ENCODE measurements at places on chromosomes 2 and 18.

- no peak for DNase-seq
These were observed 1.9 kb upstream of the ANKRD39 start for GRCh38 chr2:96859681-96860064.

DNA sequence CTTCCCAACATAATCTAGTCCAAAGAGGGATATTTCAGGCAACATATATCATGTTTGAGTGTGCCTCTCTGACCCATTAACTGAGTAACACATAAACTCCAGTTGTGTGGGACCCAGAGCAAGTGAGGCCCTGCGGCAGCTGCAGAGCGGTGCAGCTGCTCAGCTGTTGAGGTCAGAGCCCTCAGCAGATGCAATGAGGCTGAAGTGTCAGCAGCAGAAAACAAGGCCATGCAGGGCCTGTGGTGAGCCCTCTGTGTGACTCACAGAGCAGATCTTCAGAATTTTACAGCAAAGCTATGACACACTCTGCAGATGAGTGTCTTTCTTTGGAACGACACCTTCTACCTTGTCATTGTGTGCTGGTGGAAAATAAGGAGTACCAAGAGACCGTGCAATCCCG lies 168.5 kb downstream of the CBLN2 start:
- no peak for DNase-seq

DNA sequence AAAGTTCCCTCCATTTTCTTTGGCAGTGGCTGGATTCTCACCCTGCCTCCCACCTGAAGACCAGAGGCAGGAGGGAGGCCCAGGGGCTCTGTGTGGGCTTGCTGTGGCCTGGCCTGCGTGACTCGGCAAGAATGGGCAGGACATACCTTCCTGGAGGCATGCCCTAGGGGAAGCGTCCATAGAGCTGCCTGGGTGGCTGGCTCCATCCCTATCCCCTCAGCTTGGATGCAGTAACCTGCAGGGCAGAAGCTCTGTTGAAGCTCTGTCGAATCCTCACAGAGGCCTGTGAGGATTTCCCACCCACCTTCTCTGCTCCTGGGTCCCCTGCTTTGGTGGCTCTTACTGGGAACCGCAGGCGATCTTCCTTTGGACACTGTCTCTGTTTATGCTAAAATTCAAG lies 1.3 kb upstream of the PRSS56 start:
- DNase-seq, result no peak

- peak; percentile 38 for DNase-seq
These were observed 76.4 kb upstream of the ZEB2 start for GRCh38 chr2:144596073-144596871.

- DNase-seq, result no peak
These were observed 6.2 kb downstream of the PXDN start for GRCh38 chr2:1738163-1738562.

- DNase-seq, result no peak
These were observed 234.3 kb downstream of the LRATD1 start for GRCh38 chr2:14866736-14867352.

- DNase-seq, result no peak
These were observed 153.6 kb upstream of the ARHGAP28 start for GRCh38 chr18:6575908-6576307.

DNA sequence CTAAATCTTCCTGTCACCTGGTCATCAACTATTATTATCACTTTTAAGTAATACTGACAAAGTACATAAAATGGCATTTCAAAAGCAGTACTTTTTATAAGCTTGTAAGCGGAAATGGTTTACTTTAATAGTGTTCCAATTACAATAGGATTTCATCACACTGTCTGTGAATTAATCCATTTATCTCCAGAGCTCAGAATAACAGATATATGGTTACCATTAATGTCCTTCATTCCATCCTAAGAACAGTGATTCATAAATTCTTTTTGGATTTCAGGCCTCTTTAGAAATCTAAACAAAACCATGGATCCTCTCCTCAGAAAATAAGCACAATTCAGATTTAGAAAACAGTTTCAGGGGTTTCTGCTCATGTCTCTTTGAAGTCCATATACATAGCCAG lies 68.4 kb downstream of the PID1 start:
- no peak for DNase-seq

DNA sequence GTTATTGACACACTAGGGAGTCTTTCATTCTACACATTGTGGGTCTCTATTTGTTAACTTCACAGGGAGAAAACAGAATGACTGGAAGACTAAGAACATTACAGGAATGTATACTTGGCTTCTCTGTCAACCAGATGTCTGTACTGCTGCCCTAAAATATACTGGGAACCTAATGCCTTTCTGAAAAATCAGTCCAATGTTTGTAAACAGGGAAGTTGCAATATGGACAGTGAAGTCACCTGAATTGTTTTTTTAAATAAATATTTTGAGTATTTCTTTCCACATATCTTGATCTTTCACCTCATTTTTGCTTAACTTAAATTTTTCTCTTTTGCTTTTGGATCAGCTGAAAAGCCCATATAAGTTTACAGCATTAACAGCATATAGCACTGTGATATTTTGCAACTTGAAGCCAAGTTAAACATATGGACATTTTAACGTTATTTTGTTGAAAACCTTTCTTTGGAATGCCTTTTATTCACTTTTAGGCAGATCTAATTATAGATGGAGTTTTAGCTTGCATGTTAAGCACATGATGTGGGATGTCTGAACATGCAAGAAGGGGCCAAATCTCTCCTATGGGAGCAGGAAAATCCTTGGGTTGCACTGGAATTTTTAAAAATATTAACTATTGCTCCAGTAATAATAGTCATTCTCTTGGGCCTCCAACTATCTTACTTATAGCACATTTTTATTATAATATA lies 137.7 kb upstream of the TWIST2 start:
- DNase-seq, result peak; percentile 38

GRCh38 chr2:60602388-60602787 lies 48.9 kb upstream of the BCL11A start:
- DNase-seq, result no peak

DNA sequence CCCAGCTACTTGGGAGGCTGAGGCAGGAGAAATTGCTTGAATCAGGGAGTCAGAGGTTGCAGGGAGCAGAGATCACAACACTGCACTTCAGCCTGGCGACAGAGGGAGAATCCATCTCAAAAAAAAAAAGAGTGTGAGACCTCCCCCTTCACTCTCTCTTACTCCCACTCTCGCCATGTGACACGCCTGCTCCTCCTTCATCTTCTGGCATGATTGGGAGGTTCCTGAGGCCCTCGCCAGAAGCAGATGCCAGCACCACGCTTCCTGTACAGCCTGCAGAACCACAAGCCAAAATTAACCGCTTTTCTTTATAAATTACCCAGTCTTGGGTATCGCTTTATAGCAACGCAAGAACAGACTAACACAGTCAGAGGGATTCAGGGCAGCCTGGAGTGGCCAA lies 66.3 kb upstream of the CREB1 start:
- DNase-seq, result peak; percentile 77

- no peak for DNase-seq
These were observed 142.7 kb upstream of the GCFC2 start for GRCh38 chr2:75853436-75853835.

DNA sequence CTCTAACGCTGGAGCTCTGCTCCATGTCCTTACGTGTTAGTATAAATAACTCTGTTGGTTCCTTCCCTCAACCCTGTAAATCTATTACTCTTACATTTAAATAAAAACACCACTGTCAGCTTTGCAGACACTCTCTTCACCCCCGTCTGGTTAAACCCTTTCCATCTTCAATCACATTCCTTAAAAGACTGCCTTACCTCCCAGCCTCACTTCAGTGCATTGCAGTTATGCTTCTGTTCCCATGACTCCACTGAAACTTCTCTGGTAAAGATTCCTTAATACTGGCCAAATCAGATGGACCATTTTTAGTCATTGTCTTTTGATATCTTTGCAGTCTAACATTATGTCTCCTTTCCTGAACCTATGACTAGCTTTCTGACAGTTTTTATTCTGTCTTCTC lies 61.7 kb downstream of the EML4 start:
- DNase-seq, result no peak

DNA sequence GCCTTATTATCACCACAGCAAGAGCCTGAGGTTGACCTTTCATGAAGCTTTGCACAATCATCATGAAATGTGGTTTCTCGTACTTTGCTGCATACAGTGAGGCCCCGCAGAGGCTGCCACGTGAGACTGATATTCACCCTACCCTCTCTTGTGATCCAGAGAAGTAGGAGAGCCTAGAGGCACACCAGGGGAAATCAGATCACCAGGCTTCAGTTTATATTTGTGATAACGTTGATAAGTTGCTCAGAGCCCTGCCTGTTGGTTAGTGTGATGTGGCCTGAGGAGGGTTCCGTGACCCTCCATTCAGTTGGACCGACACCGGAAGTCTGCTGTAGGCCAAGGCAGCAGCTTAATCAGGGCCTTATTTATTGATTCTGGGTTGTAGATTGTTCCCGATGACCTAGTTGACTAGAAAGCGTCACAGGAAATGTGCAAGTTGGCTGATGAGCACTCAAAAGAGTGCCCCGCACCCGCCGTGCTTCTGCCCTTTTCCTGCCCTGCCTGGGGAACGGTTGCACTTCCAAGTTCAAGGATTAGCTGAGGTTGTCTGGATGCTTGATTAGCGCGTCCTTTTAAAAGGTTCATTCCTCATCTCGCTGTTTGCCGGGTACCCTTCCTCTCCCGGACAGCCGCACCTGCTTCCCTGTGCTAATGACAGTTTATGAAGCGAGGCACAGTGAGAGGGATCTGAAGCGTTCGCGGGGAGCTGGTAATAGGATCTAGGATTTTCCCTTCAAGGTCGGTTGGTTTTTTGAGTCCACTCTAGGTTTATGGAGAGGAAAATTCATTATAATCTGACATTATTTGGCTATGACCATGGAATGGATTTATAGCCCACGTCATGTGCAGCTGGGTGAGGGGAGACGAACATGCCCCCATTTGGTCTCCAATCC lies 146.4 kb downstream of the SH3RF3 start:
- no peak for DNase-seq

GRCh38 chr2:171813729-171814128 lies 80.3 kb downstream of the SLC25A12 start:
- no peak for DNase-seq

- DNase-seq, result no peak
These were observed 18.0 kb downstream of the SMYD1 start for GRCh38 chr2:88085602-88086001.

- DNase-seq, result no peak
These were observed 1636.9 kb upstream of the ACVR2A start for GRCh38 chr2:146207901-146208300.

GRCh38 chr18:49968644-49969309 lies 155.4 kb upstream of the ACAA2 start:
- DNase-seq, result no peak

DNA sequence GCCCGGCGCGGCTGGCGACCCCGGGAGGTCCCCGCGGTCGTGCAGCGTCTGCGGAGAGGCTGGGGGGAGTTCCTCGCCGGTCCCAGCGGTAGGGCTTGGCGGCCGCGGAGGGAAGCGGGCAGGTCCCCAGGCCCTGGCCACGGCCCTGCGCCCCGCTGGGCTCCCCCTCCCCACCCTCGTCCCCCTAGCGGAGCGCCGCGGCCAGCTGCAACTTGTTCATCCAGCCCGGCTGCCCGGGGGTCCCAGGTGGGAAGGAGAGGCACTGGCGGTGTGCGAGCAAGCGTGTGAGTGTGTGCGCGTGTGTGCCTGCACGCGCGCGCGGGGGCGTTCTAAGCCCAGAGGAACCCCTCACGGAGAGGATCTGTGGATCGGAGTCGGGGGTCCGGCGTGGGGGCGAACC lies 1.3 kb downstream of the PTPRM start:
- DNase-seq, result peak; percentile 54
